ENCODE measurements at places on chromosomes 12 and 14. TPM values are rescaled to one million over a fixed set of nuclear protein-coding genes. Genes with fewer than 3 reads are reported as not detected.

Gene NPFF
- not detected for total RNA-seq

Gene KRT71
- total RNA-seq = not detected

Gene PROX2
- total RNA-seq = 0.65 TPM

Gene STAC3
- 1.7 TPM for total RNA-seq

Gene GYS2
- not detected for total RNA-seq

- no peak for DNase-seq
- no peaks in the 10 kb centered on the region for H3K4me1 ChIP-seq
- H3K27ac ChIP-seq = no peak overlapping the region
- peaks cover 8% of the 10 kb centered on the region for H3K27me3 ChIP-seq
- H3K4me3 ChIP-seq = no peak overlapping the region
- no peaks in the 10 kb centered on the region for H3K36me3 ChIP-seq
Observed at GRCh38 chr14:103315941-103316340, 18.1 kb upstream of the EIF5 start.

- H3K4me1 ChIP-seq = no peaks in the 10 kb centered on the region
- no peaks in the 10 kb centered on the region for H3K27me3 ChIP-seq
- H3K4me3 ChIP-seq = no peak overlapping the region
- H3K27ac ChIP-seq = no peak overlapping the region
- H3K36me3 ChIP-seq = no peaks in the 10 kb centered on the region
Observed at GRCh38 chr12:71797531-71797930, 42.0 kb upstream of the TBC1D15 start.

Data from activated CD8-positive, alpha-beta T cell treated with anti-CD3 and anti-CD28 coated beads for 36 hours (primary cell).